ENCODE measurements at places on chromosomes 4 and X.
A peak's percentile ranks its signal among the peaks of the same experiment; 100 is the strongest.

DNA sequence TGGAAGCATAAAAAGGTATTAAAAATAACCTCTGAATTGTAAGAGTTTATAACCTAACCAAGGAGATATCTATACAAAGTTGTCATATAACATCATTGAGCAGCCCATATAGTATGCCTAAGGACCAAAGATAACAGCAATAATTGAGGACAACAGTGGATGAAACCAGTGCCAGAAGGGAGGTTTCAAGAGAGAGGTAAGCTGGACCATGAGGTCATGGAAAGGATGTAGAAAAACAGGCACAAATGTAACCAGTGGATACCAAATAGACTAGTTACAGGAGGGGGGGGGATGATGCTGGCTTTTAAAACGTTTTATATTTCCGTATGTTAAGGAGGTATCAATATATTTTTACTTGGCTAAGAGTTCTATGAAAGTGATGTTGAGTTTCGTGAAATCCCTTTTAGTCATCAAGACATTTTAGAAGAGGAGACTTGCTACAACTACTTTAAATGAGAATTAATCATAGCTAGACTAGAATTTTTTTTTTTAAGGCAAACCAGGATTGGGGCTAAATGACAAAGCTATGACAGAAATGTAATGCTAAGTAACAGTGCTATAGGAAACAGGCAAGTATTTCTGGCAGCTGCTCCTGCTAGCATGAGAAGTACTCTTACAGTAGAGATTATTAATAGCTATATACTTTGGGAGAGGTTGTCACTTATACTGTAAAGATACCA is 161.1 kb downstream of the FBXW7 start:
- DNase-seq: no peak

GRCh38 chrX:70774223-70774622 is 134.3 kb downstream of the TEX11 start:
- DNase-seq: no peak

- peak; percentile 42 for DNase-seq
These were observed 287.4 kb downstream of the CHIC1 start for GRCh38 chrX:73850124-73851013.

DNA sequence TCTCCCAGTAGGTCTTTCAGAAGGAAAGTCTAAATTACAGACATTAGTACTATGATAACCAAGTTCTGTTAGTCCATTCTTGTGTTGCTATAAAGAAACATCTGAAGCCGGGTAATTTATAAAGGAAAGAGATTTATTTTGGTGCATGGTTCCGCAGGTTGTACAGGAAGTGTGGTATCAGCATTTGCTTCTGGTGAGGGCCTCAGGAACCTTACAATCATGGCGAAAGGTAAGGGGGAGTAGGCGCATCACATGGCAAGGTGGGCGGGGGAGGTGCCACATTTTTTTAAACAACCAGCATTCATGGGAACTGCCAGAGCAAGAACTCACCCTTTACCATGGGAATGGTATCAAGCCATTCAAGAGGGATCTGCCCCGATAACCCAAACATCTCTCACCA is 26.2 kb upstream of the USP46 start:
- no peak for DNase-seq

DNA sequence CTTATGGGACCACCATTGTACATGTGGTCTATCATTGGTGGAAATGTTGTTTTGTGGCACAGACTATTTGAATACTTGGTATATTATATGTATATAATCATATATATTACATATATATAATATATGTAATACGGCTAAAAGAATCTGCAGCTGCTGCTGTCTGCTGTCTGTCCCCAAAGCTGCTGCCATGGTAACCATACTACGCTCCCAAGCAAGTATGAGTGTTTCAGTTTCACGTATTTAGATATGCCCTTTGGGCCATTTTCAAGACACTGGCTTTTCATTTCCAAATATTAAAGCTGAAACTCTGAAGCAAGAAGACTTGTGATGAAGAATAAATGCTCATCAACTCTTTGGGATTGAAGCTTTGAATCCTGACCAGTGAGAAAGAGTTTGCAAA is 42.0 kb upstream of the ARSJ start:
- no peak for DNase-seq

DNA sequence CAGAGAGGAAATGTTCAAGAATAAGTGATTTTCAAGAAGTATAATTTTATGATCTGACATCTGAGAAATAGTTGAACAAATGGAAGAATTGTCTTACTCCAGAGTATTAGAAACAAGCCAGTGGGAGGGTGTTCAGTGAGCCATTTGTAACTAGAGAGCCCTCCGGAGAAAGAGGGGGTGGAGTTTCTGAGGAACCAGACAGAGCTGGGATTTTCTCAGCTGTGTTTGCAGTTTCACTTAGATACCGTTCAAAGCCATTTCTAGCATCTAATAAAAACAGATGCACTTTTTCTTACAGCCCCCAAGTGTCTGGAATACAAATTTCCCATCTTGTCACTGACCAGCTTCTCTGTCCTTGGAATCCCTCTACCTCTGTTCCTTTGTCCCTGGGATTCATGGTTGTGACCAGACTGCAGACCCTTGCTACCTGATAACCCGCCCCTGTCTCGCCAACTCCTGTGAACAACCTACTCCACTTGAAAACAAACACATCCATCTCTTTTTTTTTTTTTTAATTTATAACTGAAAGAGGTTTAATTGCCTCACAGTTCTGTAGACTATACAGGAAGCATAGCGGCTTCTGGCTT is 132.8 kb upstream of the KLF3 start:
- DNase-seq: peak; percentile 10

DNA sequence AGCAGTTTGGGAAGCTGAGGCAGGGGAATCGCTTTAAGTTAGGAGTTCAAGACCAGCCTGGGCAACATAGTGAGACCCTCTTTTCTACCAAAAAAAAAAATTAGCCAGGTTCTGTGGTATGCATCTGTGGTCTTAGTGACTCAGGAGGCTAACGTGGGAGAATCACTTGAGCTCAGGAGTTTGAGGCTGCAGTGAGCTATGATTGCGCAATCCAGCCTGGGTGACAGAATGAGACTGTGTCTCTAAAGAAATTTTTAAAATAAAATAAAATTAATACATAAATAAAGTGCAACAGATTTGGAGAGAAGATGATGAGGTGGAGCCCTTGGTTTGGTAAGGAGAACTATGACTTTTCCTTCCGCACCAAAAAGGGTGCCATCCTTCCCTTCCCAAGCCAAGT is 436.9 kb downstream of the NLGN4X start:
- no peak for DNase-seq

- no peak for DNase-seq
These were observed 31.5 kb upstream of the CPLX1 start for GRCh38 chr4:857461-857860.

DNA sequence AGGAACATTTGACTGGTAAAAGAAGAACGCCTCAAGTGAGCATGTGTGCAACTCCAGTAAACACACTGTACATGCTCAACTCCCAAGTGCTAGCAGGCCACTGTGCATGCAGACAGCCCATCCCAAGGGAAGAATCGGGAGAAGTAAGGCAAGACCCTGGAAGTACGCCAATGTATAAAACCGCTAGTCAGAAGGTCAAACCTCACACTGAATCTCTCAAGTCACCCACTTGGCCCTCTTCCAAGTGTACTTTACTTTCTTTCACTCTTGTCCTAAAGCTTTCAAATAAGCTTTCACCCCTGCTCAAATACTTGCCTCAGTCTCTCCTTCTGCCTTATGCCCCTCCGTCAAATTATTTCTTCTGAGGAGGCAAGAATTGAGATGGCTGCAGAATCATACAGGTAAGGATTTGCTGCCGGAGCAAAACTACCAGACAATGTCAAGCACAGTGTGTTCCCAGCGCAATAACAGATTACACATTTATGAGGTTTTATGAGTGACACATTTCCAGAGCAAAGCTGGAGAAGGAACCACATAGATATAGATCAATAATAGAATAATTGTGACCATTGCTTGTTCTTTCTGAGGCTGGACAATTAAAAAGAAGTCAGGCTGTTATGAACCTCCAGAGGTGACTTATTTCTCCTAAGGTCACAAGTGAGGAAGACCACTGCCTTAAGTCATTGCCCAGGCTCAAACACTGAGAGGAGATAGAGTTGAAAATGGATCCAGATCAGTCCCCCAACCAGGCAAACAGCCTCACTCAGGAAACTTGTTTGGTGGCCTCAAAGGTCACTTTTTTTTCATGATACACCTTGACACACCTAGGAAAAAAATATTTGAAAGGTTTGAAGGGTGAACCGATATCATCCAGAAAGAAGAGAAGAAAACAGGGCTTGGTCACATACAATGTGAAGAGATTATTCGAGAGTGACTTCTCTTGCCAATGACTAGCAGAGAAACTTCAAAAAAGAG is 26.3 kb downstream of the CXCL1 start:
- DNase-seq: peak; percentile 66

GRCh38 chr4:39427520-39428114 is 20.9 kb downstream of the KLB start:
- DNase-seq: no peak

- peak; percentile 54 for DNase-seq
These were observed at the start of gene EDNRA for GRCh38 chr4:147480891-147481576. EDNRA (plus strand) TSS chr4:147481097; CDS start chr4:147485682, 4,585 bp downstream.

DNA sequence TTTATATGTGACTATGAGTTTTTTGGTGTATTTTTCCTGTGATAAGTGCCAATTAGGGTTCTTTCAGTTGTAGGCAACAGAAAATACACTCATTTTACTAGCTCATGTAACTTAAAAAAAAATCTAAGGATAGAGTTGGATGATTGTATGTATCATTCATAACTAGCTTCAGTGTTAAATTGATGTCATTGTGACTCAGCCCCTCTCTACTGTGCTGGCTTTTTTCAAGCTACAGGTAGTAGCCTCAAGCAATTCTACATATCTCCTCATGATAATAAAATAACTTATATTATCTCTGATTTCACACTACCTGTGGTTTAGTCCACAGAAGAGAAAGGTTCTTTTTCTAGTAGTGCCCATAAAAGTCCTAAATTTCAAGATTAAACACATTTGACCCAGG is 11.9 kb downstream of the WDR17 start:
- no peak for DNase-seq

DNA sequence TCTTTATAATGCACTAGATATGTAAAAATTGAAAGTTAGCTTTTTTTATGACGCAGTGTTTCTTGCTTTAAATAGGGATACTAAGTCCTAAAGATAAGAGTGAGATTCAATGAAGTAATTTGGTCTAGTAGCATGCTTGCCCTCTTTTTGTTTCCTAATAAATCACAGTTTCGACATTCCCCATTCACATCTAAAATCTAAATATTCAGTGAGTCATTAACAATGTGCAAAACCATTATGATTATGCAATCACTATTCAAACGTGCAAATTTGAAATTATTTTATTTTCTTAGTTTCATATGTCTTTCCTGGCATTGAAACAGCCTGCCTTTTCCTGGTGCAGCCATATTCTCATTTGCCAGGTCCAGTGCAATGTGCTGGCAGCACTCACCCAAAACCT is 1350.5 kb upstream of the PABPC4L start:
- DNase-seq: peak; percentile 7

DNA sequence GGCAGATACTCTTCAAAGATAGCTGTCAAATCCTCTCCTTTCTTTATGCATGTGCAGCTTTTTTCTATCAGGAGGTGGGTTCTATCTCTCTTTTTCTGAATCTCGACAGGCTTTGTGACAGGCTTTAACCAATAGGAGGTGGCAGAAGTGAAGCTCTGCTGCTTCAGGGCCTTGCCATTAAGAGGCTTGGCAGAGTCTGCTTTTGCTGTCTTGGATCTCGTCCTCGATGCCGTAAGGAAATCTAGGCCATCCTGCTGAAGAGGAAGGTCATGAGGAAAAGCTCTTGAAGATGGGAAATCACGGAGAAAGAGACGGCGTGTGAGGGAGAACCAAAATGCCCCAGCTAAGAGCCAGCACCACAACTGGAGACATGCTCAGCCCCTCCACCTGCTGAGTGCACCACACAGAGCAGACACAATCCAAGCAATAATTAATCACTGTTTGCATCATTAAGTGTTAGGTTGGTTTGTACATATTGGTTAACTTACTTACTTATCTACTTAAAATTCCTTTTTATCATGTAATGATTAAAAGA is 92.2 kb downstream of the DDIT4L start:
- no peak for DNase-seq

- DNase-seq: no peak
These were observed 14.6 kb downstream of the ATP10D start for GRCh38 chr4:47499700-47500099.

DNA sequence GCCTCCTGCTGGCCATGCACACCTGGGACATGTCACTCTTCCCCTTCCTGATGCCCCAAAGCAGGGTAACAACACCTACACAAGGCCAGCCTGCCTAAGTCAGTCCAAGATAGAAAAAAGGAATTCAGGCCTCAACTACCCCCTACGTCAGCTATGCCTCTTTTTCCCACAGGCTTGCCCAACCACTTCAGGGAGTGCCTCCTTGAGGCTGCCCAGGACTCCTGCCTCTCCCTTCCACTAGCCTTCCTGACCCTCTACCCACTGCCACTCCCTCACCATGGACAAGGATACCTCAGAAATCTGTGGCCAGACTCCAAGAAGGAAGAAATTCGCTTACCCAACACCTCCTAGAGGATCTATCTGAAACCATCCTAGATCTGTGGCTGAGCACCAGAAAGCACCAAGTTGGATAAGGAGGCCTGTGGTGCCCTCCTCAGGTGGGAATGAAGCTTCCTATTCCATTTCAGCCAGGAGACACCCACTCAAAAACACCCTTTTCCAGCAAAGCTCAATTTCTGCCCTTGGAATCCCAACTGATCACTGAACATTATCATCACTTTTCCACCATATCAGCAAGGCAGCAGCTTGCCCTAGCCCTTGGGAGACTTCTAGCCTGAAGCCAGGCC is 1.8 kb downstream of the KDM5C start:
- peak; percentile 1 for DNase-seq

GRCh38 chrX:17525266-17525665 is 150.3 kb downstream of the NHS start:
- DNase-seq: peak; percentile 18

DNA sequence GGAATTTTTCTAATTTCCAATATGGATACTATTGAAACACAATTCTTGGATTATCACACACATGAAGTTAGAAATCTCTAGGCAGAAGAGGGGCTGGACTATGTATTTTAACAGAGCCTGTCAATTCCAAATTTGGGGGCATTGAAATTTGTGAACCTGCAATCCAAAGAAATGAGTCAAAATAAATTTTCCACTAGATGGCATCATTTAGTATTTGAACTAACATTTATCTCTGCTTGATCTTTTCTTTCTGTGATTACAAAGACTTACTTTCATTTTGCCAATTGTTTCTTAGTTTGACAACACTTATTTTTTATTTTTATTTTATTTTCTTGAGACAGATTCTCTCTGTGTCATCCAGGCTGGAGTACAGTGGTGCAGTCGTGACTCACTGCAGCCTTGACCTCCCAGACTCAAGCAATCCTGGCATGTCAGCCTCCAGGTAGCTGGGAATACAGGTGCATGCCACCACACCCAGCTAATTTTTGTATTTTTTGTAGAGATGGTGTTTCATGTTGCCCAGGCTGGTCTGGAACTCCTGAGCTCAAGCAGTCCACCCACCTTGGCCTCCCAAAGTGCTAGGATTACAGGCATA is 2.7 kb upstream of the PYURF start:
- DNase-seq: peak; percentile 17

DNA sequence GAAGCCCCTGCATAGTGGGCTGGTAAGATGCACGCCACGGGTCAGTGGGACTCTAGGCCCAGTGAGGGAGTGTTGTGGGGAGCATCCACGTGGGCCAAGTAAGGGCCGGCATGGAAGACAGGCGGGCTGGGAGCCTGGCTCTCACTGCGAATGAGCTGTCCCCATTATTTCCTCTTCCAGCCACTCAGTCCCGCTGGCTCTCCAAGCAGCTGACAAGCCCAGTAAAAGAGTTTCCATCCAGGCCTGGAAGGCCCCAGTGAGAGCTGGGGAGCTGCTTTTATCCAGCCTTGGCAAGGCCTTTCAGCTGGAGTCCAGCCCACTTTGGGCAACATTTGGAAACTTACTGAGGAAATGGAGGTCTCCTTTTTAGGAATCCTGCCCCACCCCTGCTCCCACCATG is 24.9 kb downstream of the APLN start:
- DNase-seq: no peak

Data from fibroblast of pulmonary artery (primary cell).